ENCODE measurements at places on chromosomes 11 and 22.

- no peak for DNase-seq
These were observed 55.8 kb downstream of the SC5D start for GRCh38 chr11:121348220-121348875.

DNA sequence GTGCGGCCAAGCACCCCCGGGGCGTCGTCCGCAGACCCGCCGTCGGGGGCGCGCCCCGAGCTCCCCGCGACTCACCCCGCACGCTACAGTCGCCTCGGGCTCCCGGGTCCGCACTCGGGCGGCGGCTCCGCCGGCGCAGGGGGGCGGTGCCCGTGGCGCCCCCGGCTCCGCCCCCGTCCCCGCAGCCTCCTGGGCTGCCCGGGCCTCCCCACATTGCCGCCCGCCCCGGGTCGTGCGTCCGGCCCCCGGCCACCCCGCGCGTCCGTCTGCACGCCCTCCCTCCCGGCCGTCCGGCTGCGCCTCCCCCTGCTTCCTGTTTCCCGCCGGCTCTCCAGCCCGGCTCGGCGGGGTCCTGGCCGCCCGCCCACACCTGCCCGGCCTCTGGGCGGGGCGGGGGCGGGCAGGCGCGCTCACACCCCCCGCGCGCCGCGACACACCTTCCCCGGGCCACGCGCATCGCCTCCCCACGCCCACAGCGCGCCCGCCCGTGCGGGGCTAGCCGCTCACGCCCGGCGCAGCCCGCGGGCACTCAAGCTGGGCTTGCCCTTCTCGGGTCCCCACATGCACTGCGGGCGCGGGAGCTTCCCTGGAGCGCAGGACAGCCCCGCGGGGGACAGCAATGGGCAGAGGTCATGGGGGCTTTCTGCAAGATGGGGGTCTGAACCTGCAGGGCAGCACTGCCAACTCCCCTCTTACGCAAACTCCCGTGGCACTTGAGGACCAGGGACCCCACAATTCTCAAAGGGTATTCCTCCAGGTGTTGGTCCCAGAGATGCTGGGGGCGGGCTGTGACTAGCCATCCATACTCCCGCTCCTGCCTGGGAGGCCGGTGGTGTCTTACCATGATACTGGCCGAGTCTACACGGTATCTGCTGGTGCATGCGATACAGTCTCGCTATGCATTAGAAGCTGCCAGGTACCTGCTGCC is at the start of gene CARD10:
TSS of gene CARD10 (minus strand) at position 148 of the 928 bp plus-strand sequence. CDS start 215 bp downstream, outside the sequence.
- DNase-seq = no peak

DNA sequence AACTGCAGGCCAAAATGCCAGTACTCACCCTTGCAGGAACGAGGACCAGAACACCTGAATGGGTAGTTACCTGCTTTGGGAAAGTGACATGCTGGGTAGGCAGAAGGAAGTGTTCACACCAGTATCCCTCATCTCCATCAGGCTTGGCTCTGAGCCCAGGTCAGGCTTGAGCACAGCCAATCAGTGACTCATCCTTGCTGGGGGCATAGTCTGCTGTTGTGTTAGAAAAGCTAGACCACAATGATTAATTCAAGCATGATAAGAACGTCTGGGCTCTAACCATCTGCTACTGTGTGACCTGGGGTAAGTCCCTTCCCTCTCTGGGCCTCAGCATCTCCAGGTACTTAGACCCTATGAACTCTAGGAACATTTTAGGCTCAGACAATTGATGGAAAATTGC is 450.4 kb downstream of the MIAT start:
- no peak for DNase-seq

GRCh38 chr11:2095542-2095941 is 43.6 kb downstream of the IGF2 start:
- no peak for DNase-seq

- DNase-seq = no peak
These were observed 161.2 kb upstream of the PLET1 start for GRCh38 chr11:112421879-112422278.

GRCh38 chr11:70622091-70622490 is 223.8 kb downstream of the CTTN start:
- DNase-seq = no peak

DNA sequence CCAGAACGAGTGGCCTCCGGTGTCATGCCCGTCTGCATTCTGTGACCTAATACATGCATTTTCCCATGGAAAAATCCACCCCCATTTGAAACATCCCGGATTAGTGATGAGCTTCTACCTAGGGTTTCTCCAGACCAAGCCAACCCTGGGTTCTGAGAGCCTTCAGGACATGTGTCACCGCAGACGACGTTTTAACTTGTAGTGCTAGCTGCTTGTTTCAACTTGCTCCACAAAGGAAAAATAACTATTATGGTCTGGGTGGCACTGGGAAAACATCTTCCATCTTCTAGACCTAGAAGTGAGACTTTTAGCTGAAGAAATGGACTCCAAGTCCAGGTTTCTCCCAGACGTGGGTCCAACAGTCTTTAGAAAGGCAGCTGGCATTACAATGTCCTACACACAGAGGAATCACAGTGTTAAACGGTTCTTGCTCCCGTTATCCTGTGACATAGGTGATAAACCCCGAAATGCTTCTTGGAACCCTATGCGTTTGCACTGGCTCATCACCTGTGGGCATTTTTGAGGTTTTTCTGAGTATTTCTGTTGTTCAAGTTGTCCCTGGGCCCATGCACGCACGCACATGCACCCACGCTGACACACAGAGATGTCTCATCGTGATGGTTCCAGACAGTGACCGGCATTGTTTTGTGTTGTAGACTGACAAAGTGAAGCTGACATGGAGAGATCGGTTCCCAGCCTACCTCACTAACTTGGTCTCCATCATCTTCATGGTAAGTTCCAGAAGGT is 46.6 kb upstream of the FADD start:
- no peak for DNase-seq

GRCh38 chr22:26172389-26172990 is 3.2 kb downstream of the SEZ6L start:
- DNase-seq = no peak

DNA sequence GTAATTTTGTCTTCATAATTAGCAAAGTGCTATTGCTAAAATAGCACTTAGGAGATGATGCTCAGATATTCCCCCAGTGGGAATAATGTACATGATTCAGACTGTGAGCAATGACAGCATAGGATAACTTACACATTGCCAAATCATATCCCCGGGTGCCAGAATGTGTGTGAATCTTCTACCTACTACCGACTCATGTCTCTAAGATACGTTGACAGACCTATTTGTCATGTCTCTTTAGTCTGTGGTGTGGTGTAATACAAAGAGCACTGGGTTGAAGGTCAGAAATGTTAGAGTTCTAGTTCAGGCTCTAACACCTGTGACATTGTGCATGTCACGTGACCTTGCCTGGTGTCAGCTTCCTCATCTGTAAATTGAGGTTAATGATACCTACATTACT is 31.0 kb upstream of the PICALM start:
- DNase-seq = no peak

DNA sequence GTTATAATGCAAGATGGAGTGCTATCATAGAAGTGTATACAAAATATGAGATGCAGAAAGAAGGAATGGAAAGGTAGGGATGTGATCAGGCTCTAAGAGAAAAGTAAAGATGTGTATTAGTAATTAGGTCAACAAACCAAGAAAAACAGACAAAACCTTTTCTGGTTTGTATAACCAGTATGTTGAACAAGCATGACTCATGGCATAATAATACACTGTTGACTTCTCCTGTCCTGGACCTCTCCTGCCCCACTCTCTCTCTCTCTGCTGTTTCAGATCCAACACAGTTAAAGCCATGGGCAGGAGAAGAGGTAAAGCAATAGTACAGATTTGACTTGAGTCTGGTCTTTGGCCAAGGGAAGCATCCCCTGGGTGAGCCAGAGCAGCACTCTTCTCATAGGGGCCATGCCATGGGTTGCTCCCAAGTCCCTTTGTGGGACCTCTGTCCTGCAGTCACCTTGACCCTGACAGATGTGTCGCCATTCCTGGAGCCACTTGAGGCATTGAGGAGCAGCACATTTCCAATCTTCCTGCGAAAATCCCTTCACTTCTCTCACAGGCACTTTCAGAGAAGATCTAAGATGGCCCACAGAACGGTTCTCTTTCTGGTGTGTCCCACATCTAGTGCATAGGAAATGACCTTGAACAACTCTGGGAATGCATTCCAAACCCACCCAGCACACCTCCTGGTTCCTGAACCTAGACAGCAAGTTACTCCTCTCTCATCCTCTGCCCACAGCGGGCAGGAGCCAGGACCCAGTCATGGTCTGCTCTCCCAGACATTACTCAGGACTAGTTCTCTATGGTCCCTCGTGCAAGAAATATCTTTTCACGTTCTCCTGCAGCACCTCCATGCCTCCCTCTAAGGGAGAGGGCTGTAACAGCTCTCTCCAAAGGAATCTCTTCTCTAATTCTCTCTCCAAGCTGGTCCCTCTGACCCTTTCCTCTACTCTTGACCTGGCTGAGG is 58.2 kb upstream of the PRSS23 start:
- DNase-seq = no peak

GRCh38 chr11:47034091-47034490 is 97.5 kb downstream of the CSTPP1 start:
- no peak for DNase-seq

GRCh38 chr11:13776134-13776815 is 107.8 kb downstream of the FAR1 start:
- DNase-seq = no peak
